ENCODE measurements at places on chromosomes 12 and 14.

GRCh38 chr14:38253676-38254075 is 2.2 kb downstream of the CLEC14A start:
- DNase-seq, result no peak

GRCh38 chr12:90233168-90234100 is 524.8 kb upstream of the ATP2B1 start:
- peak; percentile 27 for DNase-seq

GRCh38 chr12:75553398-75553797 is 42.0 kb upstream of the KRR1 start:
- no peak for DNase-seq

- no peak for DNase-seq
Measured at GRCh38 chr12:54350743-54351142, 13.5 kb downstream of the GPR84 start.

GRCh38 chr12:67489007-67489406 is 159.5 kb upstream of the DYRK2 start:
- DNase-seq, result no peak

GRCh38 chr12:1559676-1560091 is 34.7 kb downstream of the FBXL14 start:
- DNase-seq, result no peak

DNA sequence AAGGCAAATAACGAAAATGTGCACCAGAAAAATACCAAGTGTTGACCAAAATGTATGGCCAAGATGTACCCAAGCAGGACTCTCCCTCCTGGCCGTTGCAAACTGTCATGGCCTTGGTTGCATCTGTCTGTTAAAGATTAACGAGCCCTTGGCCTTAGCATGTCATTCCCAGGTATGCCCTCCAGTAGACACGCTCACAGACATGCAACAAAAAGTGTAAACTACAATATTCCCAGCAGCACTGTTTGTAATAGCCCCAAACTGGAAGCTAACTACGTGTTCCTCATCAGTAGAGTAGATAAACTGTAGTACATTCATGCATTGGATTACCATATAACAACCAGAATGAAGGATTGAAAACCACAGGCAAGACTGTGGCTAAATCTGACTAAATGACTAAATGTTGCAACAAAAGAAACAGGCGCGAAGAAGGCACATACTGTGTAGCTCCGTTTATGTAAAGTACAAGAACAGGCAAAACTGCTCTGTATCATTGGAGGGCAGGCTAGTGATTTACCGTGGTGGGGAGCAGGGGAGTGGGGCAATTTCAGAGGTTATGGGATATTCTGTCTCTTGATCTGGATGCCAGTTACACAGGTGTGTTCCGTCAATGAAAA is 232.8 kb upstream of the DIO3 start:
- DNase-seq, result no peak

GRCh38 chr12:42099433-42099832 is 45.2 kb downstream of the GXYLT1 start:
- no peak for DNase-seq

- DNase-seq, result no peak
Measured at GRCh38 chr14:53515276-53515675, 362.2 kb upstream of the DDHD1 start.

DNA sequence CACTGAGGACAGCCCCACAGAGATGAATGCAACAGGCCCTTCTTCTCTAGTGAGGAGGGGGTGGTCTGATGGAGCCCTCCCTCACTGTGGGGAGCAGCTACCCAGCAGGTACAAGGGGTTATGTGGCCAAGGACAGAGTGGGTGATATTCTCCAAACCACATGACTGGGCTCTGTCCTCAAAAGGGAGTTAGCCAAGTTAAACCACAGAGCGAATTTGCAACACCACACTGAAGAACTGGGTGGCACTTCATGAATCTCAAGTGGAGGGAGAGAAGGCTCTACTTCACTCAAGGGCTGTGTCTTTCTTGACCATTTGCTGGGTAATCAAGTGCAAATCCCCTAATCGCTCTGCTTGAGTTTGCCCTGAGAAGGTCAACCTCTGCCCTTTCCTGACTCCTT is 12.5 kb downstream of the GPR68 start:
- DNase-seq, result peak; percentile 89

- peak; percentile 48 for DNase-seq
Measured at GRCh38 chr14:82366803-82367202, 833.1 kb upstream of the SEL1L start.

- no peak for DNase-seq
Measured at GRCh38 chr12:24415934-24416333, 466.5 kb upstream of the SOX5 start.

GRCh38 chr12:20604408-20605067 is 90.6 kb upstream of the SLCO1C1 start:
- DNase-seq, result no peak

GRCh38 chr12:3803865-3804472 is 51.1 kb upstream of the CRACR2A start:
- DNase-seq, result peak; percentile 63

DNA sequence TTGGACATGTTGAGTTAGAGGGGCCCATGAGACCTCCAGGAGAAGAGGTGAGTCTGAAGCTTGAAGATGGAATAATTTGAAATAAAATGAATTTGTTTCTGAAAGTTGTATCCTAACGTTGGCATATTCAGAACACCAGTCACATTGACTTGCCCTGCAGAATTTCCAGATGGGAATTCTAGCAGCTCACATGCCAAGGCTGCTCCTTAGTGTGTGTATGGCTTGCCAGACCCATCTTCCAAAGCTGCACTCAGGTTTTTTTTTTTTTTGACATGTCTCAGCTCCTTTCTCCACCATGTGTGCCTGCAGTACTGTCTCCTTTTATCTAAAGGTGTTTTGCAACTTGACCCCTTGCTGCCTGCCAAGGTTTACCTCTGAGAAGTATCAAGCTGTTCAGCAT is 261.9 kb downstream of the NRXN3 start:
- DNase-seq, result no peak

DNA sequence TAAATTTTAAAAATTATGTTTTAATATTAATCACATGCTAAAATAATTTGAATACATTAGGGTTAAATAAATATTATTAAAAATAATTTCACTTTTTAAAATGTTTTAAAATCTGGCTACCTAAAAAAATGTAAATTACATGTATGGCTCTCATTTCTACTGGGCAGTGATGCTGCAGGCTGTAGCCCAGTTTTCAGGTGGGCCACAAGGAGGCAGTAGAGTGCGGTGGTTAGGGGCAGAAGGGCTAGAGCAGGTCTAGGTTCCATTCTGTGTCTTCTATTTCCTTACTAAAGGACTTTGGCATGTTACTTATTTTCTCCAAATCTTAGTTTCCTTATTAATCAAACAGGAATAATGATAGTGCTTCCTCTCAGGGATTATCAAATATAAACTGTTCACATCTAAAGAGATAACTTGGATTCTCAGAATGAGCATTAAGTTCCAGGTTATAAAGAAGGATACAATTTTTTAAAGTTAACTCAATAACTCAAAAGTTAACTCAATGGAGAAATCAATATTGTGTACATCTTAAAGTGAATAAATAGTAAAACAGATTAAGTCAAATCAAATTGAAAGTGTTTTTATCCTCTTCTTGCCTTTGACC is 54.9 kb upstream of the OVCH1 start:
- peak; percentile 11 for DNase-seq

GRCh38 chr14:103408491-103409155 is 23.4 kb downstream of the MARK3 start:
- DNase-seq, result no peak

DNA sequence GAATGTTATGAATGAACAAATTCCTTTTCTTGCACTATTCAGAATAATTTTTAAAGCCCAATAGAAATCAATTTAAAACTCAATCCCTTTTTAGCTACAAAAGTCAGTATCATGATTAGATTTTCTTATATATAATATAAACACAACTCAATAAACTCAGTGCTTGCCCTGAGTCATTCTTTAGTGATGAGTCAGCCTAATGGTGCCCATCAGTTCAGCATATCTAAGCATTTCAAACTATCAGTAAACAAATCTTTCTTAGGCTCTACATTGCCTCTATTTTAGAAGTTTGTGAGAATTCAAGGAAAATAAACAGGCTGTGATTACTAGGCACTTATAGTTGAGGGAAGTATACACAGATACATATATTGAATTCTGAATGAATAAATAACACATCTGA is 179.6 kb downstream of the NELL2 start:
- DNase-seq, result no peak

GRCh38 chr12:52172956-52173355 is 18.9 kb downstream of the KRT80 start:
- no peak for DNase-seq

DNA sequence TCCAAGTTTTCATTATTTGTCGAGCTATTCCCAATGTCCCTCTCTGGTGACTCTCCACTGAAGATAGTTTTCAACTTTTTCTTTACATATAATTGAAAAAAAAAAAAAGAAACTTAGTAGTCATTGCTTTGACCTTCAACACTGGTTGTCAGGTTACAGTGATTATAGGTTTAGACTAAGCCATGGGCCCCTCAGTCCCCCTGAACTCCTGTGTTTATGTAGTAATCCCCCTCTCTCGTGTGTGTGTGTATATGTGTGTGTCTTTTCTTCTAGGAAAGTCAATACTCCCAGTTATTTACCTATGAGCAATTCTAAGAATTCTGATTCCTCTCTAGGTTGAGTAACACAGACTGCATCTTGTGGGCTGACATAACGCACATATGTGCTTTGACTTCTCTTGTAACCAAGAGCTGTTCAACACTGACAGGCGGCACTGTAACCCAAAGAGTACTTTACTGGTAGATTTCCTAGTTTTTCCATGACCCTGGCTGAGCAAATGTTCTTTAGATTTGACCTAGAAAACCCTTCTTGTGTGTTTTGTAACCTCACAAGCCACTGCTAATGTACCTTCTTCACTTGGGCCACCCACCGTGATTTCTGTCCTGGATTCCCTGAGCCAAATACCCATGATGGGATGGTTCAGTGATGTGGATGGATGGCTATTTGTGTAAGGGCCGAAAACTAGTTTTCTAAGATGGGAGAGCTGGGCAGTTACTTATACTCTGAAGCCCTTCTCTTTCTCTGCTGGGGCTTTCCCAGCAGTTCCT is 15.0 kb upstream of the MANSC4 start:
- no peak for DNase-seq

DNA sequence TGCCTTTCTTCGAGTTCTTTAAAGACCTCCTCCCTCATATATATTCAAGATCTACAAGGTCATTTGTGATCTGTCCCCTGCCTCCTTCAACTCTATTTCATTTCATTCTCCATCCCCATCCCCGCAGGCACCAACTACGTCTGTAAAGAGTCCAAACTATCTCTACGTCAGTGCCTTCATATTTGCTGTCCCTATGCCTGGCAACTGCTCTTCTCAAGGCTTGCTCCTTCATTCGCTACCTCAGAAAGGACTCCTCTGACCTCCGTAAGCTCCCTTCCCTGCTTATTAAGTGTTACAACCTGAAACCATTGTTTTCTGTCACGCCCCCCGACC is 650 bp downstream of the LLPH start:
- no peak for DNase-seq

GRCh38 chr14:51865953-51866747 is 5.7 kb downstream of the GNG2 start:
- DNase-seq, result no peak

DNA sequence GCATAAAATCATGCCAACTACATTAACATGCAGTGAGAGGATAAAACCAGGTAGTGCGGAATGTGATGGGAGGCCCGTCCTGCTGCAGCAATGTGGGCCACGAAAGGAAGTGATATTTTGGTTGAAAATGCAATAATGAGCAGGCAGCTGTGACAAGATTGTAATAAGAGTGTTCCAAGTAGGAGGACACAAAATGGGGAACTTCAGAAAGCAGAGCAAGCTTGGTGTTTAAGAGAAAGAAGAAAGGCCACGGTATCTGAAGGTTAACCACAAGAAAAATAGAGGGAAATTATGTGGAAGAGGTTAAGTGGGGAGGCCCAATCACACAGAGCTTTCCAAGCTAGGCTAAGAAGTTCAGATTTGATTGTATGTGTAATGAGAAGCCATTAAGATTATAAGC is 34.3 kb downstream of the OVCH1 start:
- no peak for DNase-seq

Data from NCI-H524 (cell line).